Activated T-cell treated with anti-CD3 and anti-CD28 coated beads, Interleukin-2, amount 50 U/mL, for 48 hours (primary cell): ENCODE measurements at places on chromosomes 12 and 14.

GRCh38 chr12:15334225-15334624, 11.9 kb downstream of the PTPRO start:
- no peak for DNase-seq

DNA sequence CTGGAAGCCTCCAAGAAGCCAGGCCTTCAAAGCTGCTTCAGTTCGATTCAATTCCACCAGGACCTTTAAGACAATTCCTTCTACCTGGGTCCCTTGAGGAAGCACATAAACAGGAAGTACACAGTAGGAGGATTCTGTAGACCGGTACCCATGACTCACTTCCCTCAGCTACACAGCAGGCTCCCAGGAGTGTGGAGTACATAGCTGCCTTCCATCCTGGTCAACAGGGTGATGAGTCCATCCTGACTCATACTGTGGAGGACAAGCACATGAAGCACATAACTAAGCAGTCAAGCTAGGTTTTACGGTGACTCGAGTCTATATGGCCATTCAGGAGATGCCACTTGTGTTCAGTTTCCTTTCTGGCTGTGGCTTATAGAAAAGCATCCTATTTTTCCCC, 197.6 kb upstream of the RBM19 start:
- DNase-seq = no peak

DNA sequence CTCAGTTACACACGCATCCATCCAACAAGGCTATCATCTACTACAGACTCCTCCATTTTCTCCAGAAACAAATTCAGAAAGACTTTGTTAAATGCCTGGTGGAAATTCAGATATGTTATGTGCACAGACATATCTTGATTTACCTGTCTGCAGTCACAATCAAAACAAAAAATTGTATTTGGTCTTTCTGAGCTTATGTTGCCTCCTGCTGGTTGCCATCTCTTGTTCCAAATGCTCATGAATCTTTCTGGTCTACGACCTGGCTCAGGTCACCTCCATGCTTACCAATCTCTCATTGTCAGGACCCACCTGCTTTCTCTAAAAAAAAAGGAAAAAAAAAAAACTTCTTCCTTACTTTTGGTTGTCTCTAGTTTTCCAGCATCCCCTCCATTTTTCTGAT, 169.2 kb upstream of the PLXNC1 start:
- no peak for DNase-seq

DNA sequence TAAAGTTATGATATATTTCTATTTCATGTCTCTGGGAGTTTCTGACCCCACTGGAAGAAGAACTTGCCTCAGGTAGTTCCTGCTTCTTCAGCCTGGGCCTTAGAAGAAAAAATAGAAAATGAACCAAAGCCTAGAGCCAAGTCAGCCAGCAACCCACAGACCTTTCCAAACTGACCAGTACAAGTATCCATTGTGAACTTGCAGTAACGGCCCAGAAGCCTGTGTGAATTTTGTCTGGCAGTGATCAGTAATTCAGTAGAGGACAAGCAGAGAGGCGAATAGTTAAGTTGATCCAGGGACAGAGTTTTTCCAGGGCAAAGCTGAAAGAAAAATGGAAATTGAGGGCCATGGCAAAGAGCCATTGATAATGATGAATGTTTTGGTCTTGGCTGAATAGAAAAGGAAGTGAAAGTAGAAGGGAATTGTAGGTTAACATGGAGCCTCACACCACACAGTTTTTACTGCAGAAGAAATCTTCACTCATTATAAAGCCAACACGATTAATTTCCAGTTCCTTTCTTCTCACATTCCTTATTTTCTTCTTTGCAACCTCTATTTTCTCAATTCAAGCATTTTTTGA, 311.8 kb downstream of the BTG1 start:
- no peak for DNase-seq

GRCh38 chr12:108939594-108939993, 59.7 kb downstream of the DAO start:
- no peak for DNase-seq

GRCh38 chr12:49974677-49975317, 2.0 kb downstream of the AQP6 start:
- no peak for DNase-seq

DNA sequence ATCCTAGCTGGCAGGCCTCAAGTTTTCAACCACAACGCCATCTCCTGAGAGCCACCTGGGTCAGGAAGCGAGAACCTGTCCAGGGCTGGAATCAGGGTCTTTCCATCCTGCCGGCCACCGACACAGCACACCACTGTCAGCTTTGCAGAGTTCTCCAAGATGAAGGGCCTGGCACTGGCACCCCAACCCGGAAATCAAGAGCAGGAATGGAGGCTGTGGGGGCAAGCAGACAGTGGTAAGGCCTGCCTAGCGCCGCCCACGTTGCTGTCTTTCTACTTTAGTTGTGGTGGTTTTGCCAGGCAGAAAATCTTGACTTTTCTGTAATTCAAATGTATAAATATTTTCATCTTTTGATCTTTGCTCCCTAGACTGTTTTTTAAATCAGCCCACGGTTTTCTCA, 90.7 kb downstream of the ITPK1 start:
- DNase-seq = peak; percentile 41

DNA sequence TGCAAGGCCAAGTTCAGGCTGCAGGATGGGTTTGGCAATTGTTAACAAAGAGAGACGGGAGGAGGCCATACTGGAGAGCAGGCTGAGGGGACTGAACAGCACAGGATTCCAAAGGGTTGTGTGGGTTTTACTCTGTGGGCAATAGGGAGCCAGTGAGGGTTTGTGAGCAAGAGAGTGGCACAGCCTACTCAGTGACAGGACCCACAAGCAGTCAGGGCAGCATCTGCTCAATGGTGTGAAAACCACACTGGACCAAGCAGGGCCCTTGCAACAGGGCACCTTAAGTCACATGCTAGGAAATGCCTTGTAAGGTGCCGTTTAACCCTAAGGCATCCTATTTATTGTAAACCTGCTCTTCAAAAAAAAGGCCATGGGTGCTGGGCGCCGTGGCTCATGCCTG, 22.0 kb downstream of the SYNE3 start:
- no peak for DNase-seq

GRCh38 chr12:132559652-132560363, 50.6 kb downstream of the LRCOL1 start:
- DNase-seq = peak; percentile 57

DNA sequence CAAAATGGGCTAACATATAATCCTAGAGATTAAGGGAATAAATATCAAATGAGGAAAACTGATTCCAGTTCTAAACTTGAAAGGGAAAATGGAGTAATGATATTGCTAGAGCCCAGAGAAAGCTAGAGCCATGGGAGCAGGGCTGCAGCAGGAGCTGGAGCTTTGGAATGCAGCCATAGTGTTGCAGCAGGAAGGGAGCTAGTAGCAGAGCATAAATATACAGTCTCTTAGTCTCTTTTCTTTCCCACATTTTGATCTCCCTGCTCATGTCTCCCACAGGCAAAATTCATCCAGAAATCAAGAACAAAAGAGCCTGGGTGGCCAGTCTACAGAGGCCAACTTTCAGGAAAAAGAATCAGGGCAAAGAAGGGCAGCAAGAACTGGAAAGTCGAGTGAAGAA, 253.7 kb downstream of the ATXN7L3B start:
- no peak for DNase-seq

GRCh38 chr14:25759256-25759655, 709.3 kb upstream of the STXBP6 start:
- DNase-seq = no peak

- DNase-seq = peak; percentile 24
These were observed 37.2 kb downstream of the GABARAPL1 start for GRCh38 chr12:10249690-10250455.

GRCh38 chr14:100592972-100593371, 5.8 kb upstream of the BEGAIN start:
- DNase-seq = no peak

GRCh38 chr12:94261119-94261518, 112.7 kb downstream of the PLXNC1 start:
- no peak for DNase-seq
